Activated gamma-delta T cell treated with Interleukin-2 at 50 U/mL for 16 hours (primary cell): ENCODE measurements at places on chromosomes 11 and 22.

DNA sequence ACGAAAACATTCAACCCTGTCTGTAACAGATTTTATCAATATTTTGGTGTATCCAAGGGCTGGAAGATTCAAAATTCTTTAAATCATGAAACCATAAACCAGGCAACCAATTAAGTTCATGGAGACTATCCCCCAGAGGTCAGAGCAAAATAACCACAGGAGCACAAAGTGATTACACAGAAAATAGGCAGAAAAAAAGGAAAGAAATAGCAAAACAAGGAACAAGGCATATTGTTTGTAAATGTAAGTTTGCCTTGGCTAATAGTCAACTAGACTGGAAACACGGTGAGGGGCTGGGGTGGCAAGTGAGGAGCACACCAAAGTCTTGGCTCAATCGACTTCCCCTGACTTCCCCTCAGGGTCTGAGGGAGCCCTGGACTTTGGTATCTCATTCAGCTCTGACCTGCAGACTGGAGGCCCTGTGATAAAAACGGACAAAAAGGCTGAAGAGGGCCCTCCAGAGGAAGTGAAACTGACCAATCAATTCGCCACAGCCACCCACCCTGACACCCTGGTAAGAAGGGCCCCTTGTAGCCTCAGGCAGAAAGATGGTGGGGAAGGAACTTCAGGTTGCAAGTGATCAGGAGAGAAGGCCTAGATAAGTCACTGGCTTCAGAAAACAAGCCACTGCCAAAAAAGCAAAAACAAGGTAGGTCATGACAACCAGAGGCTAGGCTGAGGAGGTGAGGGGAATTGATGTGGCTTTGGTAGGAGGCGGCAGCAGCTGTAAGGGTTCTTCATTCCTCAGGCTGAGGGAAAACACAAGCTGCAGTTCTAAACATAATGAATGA, 1.8 kb downstream of the SIK3 start:
- DNase-seq, result peak; percentile 48

DNA sequence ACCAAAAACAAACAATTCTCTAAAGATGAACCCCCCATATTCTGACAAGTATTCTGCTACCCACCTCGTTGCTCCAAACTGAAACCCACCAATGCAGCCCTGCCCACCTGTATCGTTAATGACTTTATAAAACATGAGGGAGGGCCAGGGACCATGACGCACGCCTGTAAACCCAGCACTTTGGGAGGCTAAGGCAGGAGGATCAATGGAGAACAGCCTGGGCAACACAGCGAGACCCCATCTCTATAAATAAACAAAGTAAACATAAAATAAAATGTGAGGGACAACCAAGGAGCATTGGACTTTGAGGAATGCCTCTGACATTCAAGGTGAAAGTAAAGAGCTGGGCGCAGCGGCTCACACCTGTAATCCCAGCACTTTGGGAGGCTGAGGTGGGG, 39.8 kb upstream of the ATXN10 start:
- DNase-seq, result no peak

GRCh38 chr22:47600791-47601625, 838.6 kb downstream of the TBC1D22A start:
- no peak for DNase-seq

GRCh38 chr11:84212468-84213390, 926.6 kb upstream of the CCDC90B start:
- no peak for DNase-seq

DNA sequence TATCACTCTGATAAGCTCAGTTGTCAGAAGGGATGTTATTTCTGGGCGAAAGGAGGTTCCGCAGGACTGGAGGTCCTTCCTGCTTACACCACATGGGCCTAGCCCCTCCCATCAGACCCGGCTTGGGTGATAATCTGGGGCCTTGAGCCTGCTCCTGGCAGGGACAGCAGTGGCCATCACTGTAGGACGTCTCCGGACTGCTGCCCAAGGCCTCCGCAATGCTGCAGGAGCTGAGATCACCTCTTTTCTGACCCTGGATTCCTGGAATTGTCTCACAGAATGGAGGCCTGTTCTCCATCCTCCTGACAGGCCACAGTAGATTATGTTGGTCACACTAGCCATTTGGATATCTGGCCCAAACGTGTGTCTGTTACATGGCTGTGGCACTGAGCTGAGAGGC, 9.2 kb upstream of the BIK start:
- DNase-seq, result no peak

DNA sequence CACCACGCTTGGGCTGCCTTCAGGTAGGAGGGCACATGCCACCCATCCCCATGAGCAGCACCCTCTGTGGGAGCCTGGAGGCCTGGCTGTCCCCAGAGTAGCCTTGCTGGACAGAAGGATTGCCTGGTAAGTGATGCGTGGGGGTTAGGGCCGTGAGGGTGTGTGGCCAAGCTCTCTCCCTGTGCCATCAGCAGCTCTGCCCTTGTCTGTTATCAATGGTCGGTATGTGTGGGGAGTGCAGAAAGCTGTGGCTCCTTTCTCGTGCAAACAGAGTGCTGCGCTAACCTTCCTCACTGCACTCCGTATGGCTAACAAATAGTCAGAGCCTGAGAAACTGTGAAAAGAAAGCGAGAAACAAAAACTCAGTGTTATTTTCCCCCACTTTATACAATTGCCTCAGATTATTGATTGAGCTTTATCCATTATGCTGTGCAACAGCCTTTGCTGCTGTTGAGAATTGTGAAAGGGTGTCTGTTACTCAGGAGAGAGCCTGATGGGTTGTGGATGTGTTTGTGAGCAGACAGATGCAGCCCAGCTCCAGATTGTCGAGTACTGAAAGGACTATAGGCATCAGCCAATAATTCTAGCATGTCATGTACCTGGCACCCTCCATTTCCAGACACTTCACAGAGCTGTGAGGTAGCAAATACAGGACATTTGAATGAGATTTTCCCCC, 432.2 kb downstream of the NTM start:
- no peak for DNase-seq

DNA sequence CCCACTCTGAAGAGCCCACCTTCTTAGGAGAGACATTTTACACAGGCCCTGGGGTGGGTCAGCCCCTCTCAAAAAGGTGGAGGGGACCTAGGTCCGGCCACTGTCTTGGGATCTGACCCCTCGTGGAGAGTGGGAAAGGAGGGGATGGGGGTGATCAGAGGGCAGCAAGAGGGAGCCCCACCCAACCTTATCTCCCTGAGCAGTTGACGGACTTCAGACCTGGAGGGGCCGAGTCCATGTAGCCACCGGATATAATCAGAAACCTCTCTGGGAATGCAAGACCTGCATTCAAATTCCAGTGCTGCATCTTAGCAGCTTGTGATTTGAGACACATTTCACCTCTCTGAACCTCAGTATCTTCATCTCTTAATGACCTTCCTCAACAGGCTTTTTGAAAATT, 44.0 kb downstream of the TP53I11 start:
- no peak for DNase-seq

- DNase-seq, result no peak
These were observed 42.5 kb upstream of the CEP126 start for GRCh38 chr11:101872171-101872882.

- DNase-seq, result no peak
These were observed 497.2 kb downstream of the NTM start for GRCh38 chr11:131867457-131868257.
